ENCODE measurements at places on chromosomes 13 and 19.

GRCh38 chr13:77745784-77746183, 48.3 kb downstream of the SLAIN1 start:
- DNase-seq = no peak

DNA sequence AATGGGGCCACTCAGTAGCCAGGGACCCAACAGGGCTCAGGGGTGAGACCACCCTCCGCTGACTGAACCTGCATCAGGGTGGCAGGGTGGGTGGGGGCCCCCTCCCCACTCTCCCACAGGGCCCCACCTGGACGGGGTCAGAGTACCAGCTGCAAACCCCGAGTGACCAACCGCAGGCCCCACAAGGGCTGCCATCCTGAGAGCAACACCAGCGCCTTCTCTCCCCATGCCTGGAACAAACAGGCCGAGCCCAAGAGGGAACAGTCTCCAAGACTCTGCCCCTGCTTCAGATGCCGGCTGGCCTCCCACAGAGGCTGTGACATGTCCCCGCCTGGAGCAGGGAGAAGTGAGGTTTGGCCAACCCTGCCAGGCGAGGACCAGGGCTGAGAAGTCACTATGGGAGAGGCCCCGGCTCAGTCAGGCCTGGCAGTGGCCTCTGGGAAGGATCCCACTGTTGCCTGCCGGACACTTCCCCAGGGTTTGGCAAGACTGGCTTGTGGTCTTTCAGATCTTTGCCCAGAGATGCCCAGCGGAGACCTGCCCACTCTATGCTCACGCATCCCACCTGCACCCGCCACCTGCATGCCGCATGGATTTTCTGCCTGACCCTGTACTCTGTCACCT, 27.2 kb downstream of the MPND start:
- no peak for DNase-seq

GRCh38 chr13:94305463-94305862, 174.0 kb downstream of the DCT start:
- DNase-seq = no peak

GRCh38 chr19:3890591-3890990, 10.1 kb downstream of the ATCAY start:
- DNase-seq = peak; percentile 16

- no peak for DNase-seq
Observed at GRCh38 chr13:45915686-45916439, 64.3 kb upstream of the SIAH3 start.

- DNase-seq = no peak
Observed at GRCh38 chr19:8489561-8490394, 12.7 kb downstream of the PRAM1 start.

DNA sequence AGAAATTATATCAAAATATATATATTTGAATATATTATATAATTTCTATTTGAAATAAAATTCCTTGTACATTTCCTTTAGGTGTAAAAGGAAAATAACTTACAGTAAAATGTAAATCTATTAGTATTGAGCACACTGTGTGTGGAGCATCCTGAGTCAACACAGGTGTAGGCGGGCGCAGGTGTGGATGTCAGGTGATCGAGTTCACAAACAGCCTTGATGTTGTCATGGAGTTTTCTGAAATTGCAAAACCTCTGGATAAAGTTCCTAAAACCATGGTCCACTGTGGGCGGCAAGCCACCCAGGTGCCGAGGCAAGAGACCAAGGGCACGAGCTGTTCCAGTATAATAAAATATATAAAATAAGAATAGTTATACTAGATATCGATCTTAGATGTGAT, 27.7 kb upstream of the MCF2L start:
- no peak for DNase-seq

GRCh38 chr13:24654741-24655140, 25.5 kb upstream of the ATP12A start:
- no peak for DNase-seq

GRCh38 chr19:47378246-47378645, 29.1 kb downstream of the DHX34 start:
- DNase-seq = no peak

DNA sequence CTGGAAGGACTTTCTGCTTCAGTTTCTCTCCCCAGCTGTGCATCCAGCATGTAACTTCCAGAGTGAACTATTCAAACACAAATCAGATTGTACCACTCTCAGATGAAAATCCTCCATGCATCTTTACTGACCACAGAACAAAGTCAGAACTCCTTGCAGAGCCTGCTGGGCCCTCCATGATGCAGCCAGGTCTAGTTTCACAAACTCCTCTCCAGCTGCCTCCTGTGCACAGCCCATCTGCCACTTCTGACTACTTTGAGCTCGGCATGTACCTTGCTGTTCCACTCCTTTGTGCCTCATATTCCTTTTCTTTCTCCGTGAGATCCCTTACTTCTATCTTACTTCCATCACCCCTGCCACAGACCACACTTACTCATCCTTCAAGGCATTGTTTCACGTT, 31.4 kb downstream of the NALCN start:
- no peak for DNase-seq

DNA sequence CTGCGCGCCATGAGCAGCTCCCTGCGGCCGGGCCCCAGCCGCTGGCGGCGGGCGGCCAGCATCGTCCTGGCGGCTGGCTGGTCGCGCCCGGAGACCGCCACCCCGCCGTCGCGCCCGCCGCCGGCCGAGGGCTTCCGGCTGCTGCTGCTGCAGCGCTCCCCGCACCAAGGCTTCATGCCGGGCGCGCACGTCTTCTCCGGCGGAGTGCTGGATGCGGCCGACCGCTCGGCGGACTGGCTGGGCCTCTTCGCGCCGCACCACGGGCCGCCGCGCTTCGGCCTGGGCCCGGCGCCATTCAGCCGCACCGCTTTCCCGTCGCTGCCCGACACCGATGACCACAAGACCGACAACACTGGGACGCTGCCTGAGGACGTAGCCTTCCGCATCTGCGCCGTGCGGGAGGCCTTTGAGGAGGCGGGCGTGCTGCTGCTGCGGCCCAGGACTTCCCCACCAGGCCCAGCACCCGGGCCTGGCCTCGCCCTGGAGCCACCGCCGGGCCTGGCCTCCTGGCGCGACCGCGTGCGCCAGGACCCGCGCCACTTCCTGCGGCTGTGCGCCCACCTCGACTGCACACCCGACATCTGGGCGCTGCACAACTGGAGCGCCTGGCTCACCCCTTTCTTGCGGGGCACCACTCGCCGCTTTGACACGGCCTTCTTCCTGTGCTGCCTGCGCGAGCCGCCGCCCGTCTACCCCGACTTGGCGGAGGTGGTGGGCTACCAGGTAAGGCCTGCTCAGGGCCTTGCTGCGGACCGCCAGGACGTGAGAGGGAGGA, 518 bp downstream of the NUDT19 start:
- DNase-seq = peak; percentile 42

DNA sequence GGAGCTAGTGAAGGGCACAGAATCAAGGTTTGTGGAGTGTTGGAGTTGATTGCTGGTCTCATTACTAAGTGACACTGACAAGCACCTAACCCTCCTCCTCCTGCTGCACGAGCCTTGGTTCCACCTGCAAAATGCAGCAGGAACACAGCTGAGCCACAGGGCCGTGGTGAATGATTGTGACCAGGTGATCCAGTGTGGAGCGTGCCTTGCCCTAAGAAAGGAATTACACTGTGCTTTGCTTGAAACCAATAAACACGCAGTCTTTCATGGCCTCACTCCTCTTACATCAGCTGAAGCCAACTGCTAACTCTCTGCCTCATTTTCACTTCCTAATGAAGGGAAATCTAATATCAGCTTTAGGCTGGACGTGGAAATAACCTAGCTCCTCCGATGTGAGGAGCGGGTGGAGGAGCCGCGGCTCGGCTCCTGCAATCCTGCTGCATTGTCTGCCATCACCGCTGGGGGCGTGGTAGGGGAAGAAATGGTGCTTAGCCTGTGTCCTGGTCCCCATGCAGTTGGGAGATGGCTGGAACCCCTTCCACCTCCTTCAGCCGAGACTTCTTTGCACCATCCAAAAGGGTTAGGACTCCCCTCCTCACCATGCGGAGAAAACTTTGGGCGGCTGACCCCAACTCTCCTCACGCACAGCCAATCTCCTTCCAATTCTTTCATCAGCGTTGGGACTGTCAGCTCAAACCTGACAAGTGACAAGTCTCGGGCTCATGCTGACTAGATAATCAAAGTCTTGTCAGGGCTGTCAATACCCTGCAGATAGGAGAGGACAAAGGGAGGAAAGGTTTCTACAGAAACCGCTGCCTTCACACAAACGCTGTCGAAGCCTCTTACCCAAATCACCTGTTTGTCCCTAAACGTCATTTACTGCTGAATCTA, 427.9 kb downstream of the ZNF536 start:
- peak; percentile 14 for DNase-seq

DNA sequence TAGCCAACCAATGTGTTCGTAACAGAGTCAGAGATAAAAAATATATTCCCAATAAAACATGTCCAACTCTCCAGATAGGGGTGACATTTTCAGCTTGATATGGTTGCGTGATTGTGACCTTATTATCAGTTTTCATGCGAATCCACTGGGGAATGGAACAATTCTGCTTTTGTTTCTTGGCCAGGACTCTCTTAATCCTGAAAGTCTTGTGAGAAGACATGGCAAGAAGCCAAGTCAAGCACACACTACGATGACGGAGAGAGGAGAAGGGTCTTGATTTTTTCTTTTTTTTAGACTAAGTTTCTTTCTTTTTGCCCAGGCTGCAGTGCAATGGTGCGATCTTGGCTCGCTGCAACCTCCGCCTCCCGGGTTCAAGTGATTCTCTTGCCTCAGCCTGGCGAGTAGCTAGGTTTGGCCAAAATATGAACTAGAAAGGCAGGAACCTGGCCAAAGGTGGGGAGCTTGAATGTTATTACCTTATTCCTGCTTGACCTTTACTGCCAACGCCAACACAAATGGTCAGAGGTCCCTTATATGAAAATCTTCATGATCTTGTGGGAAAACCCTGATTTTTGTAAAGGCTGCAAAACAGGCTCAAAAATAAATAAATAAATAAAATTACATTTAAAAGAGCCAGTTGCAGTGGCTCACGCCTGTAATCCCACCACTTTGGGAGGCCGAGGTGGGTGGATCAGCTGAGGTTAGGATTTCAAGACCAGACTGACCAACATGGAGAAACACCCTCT, 14.5 kb downstream of the ZNF816 start:
- DNase-seq = no peak

- DNase-seq = no peak
Observed at GRCh38 chr13:28375250-28375930, 119.5 kb downstream of the FLT1 start.

DNA sequence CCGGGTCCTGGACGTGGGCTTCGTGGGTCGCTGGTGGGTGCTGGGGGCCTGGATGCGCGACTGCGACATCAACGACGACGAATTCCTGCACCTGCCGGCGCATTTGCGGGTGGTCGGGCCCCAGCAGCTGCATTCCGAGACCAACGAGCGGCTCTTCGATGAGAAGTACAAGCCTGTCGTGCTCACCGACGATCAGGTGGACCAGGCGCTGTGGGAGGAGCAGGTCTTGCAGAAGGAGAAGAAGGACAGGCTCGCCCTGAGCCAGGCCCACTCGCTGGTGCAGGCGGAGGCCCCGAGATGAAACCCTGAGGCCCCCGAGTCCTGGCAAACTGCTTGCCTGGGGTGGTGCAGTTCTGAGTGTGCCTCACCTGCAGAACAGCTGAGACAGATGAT, 787 bp downstream of the TIMM29 start:
- no peak for DNase-seq
